ENCODE measurements at places on chromosomes 5 and 9.

GRCh38 chr9:751137-752051 lies 90.1 kb upstream of the DMRT1 start:
- DNase-seq = no peak

GRCh38 chr9:94703488-94704140 lies 22.9 kb upstream of the AOPEP start:
- no peak for DNase-seq

GRCh38 chr5:172140120-172140519 lies 47.9 kb downstream of the STK10 start:
- DNase-seq = no peak

GRCh38 chr9:112921549-112921948 lies 30.9 kb upstream of the SLC46A2 start:
- peak; percentile 9 for DNase-seq

DNA sequence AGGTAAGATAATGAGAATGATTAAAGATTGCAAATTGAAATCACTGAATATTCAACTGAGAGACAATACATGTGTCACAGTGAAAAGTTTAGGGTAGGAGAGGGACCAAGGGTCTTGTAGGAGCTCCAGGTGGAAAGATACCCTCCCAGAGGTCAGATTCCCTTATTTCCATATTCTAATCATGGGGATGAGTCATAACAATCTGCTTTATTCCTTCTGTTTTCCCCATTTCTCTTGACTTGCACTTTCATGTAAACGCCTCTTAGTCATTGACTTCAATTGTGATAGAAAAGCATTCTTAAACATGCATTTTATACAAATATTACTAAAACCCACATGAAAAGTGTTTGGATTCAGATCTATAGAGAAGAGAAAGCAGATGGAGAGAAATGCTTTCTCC lies 81.3 kb upstream of the CTSL start:
- DNase-seq = no peak

DNA sequence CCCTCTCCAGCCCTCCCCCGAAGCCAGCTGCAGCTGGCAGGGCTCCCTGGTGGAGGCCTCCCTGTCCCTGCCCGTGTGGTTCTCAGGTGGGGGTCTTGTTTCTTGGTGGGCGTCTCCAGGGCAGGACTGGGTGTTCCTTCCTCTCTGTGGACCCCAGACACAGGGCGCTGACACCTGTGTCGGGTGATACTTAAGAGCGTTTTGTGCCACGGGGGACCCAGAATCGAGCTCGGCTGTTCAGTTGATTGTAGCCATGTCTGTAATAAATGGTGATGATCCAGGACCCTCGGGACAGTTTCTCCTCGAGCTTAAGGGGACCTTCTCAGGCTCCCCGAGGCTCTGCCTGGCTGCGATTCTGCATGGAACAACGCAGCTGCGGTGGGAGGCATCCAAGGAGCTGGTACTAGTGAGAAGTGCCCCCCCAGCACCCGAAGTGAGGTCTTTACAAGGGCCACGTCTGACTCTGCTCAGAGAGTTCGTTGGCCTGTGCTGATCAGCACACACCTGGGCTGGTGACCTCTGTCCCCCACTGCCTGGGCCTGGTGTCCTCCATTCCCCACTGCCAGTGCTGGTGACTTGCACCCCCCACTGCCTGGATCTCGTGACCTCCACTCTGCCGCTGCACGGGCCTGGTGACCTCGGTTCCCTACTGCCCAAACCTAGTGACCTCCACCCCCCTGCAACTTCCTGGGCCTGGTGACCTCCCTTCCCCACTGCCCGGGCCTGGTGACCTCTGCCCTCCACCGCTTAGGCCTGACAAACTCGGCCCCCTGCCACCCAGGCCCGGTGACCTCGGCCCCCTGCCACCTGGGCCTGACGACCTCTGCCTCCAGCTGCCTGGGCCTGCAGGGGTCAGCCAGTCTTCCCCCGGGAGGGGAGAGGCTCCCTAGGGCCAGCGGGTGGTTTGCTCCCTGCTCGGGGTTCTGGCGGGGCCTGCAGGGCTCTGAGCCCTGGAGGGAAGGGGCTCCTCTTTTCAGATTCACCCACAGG lies 36.0 kb downstream of the NDUFS6 start:
- no peak for DNase-seq

DNA sequence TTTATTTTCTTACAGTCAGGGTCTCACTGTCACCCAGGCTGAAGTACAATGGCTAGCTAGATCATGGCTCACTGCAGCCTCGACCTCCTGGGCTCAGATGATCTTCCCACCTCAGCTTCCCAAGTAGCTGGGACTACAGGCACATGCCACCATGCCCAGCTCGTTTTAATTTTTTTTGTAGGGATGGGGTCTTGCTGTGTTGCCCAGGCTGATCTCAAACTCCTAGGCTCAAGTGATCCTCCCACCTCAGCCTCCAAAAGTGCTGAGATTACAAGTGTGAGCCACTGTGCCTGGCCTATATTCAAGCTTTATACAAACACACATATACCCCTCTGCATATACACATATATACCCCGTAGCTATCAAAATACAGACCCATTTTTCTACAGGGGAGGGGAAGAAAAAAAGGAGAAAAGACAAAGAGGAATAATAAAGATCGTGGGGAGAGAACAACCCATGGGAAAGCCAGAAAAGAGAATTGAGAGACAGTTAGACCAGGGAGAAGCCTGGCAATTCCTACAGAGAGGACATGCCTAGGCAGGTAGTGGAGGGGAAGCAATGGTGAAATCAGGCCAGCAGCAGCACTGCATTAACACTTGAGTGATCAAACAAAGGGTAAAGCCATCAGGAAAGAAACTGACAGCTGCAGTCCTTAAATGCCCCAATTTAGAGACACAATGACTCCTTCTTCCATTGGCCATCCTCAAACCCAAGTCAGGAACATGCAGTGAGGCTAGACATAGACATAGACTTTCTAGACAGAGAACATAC lies 102.7 kb downstream of the EFNA5 start:
- DNase-seq = peak; percentile 92

- DNase-seq = no peak
Measured at GRCh38 chr5:135876146-135876545, 19.5 kb downstream of the IL9 start.

- DNase-seq = no peak
Measured at GRCh38 chr5:133356984-133357421, 255.3 kb downstream of the FSTL4 start.

- DNase-seq = peak; percentile 45
Measured at GRCh38 chr5:37836592-37837413, 3.0 kb downstream of the GDNF start.

- no peak for DNase-seq
Measured at GRCh38 chr5:82975396-82975795, 101.8 kb downstream of the TMEM167A start.

- no peak for DNase-seq
Measured at GRCh38 chr5:122723606-122724352, 51.1 kb upstream of the SNX2 start.

DNA sequence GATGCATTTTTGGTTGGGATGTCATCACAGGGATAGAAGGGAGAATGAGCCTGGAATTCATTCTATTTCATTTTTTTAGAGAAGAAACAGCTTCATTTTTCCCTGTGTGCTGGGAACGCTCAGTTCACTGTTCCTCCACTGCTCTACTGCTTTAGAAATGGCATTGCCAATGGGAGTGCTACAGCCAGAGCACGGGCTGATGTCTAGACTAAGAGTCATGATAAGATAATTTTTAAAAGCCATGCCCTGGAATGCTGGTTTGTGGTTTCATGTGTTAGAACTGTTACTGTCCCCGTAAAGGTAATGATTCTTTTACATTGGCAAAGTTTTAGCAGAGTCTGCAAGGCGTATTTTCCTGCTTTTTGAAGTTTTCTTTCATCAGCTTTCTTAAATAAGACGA lies 119.6 kb downstream of the SEMA6A start:
- peak; percentile 63 for DNase-seq

DNA sequence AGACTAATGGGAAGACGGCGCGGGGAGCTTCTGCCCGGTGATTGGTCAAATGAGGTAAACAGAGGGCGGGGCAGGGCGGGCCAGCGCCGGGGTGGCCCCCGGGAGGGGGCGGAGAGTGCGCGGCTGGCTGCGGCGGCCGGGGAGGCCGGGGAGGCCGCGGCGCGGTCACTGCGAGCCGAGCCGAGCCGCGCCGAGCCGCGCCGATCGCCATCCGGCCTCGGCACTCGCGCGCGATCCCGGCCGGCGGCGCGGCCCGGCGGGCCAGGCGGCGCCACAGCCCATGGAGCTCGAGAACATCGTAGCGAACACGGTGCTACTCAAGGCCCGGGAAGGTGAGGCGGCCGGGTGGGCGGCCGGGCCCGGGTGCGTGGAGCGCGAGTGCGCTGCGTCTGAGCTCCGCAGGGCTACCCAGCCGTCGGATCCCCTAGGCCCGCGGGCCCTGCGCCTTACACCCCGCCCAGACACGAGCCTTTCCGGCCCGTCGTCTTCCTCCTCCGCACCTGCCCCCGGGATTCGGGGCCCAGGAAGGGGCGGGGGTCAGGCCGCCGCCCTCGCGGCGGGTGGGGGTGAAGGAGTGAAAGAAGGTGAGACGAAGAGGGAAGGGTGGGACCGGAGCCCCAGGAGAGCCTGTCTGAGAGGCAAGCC lies at the start of gene GRK6:
TSS of gene GRK6 (plus strand) at position 111 of the 645 bp plus-strand sequence. CDS start at position 281, 170 bp downstream.
- DNase-seq = peak; percentile 56

DNA sequence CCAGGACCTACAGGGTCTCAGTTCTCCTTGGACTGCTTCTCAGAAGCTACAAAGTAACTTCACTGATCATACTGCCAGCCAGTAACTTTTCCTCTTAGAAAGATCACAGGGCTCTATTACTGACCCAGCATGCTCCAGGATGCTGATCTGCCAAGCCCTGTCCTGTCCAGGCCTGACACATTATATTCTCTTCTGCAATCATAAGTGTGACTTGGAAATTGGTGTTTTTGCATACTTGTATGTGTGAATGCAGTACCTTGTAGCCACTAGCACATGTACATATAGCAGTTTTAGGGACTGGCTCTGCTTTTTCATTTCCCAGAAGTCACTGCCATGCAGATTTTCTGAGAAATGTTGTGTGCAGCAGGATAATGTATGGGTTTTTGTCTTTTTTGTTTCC lies 40.1 kb upstream of the CCNH start:
- DNase-seq = no peak

- no peak for DNase-seq
Measured at GRCh38 chr5:179142434-179143198, 82.4 kb downstream of the ZNF354C start.

DNA sequence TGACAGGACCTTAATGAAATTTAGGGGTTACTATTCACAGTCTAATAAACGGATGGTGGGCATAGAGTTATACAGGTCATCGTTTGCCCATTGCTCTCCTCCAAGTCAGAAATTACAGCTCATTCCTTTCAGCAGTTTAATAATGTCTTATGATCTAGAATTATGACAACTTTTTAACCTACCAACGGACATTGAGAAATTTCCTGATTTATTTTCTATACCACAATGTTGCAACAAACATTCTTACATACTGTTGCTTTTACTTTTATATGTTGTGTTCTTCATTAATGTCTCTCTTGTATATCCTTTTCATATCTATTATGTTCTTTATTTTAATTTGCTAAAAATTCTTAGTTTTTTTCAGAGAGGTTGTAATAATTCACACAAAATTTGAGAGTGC lies 152.8 kb upstream of the PRLR start:
- DNase-seq = no peak

GRCh38 chr9:116027511-116027910 lies 126.1 kb upstream of the PAPPA start:
- no peak for DNase-seq

DNA sequence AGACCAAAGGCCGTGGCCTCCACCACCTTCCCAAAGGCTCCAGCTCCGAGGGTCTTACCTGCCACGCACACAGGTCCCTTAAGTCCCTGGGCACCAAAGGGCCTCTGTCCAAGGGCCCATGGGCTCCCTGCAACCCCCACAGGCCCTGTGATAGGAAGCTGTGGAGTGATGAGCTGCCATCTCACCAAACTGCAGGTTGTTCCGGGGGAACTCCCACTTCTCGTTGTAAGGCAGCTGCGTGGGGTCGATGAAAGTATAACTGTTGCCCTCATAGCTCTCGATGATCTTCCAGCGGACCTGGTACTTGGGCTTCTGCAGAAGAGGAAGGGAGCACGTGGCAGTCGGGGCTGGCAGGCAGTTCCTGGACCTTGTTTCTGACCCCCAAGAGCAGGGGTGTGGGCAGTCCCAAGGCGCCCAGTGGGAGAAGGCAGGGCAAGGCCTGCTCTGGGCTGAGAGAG lies 24.8 kb downstream of the CSF1R start:
- no peak for DNase-seq

GRCh38 chr9:136734837-136735496 lies 7.8 kb downstream of the LCN10 start:
- DNase-seq = no peak

- DNase-seq = peak; percentile 5
Measured at GRCh38 chr9:20898885-20899554, 132.4 kb downstream of the HACD4 start.

DNA sequence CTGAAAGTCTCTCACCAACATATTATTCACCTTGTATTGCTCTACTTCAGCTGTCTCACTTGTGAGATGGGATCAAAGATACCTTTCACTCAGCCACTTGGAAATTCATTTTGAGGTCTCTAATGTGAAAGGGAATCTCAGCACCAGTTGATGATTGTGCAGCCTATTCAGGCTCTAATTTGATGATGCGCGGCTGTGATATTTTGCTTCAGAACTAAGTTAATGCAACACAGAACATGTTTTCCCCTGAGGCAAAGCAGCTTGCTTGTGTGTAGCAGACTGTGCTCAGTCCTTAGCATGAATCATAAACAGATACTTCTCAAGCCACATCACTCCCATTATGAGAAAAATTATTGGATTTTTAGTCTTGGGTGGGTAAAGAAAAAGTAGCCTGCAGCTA lies 378.8 kb downstream of the OSTF1 start:
- no peak for DNase-seq

GRCh38 chr9:120980951-120981350 lies 54.4 kb upstream of the TRAF1 start:
- no peak for DNase-seq

DNA sequence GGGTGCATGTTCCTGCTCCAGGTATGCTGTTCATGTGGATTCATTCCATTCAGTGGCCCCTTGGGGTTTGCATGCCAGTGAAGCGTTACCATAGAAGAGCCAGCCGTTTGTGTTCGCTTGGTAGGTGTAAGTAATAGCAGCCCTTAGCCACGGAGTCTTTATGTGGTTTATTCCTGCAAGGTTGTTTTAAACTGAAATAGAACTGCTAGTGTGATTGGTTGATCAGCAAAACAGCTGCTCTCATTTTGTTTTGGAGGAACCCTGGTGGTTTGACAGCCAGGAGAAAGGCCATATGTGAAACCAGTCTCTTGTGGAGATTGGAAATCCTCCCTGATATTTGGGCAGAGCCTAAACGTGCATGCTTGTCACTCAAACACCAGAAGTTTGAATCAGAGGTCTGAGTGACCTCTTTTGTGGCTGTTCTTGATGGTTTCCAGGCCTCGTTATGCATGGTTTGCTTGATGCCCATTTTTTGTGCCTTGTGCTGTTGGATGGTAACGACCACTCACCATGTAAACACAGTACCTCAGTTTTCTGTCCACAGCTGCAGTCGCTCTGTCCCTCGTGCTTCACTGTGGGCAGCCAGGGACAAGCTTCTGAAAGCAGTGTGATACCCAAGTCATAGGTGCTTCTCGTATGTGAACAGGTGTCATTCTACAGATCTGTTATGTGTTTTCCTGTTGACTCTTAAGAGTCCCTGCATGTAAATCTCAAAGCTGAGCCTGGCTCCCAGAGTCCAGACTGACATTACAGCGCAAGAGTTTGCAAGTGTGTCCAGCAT lies 58.3 kb upstream of the NXNL2 start:
- DNase-seq = peak; percentile 12
